ENCODE measurements at places on chromosomes 7 and 10.

- DNase-seq: no peak
Measured at GRCh38 chr10:98248018-98248417, 20.0 kb downstream of the LOXL4 start.

DNA sequence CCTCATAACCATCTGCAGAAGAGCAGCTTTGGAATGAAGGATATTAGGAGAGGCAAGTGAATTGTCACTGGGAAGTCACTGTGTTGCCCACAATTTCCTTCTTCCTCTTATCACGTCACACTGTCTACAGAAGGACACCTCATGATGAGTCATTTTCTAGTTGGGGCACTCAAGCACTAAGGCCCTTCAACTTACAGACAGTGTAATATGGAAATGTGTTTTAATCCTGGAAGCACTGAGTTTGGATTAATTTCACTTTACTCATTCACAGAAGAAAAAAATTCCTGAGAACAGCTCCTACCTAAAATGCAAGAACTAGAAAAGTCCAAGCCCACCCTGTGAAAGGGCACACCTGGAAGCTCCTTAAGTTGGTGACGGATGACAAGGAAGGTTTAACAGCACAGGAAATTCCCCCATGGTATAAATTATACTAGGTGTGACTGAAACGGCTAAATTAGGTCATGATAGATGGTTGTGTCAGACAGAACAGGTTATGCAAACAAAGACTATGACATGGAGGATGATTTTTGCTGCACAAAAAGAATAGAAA lies 56.6 kb downstream of the PARD3 start:
- DNase-seq: no peak

DNA sequence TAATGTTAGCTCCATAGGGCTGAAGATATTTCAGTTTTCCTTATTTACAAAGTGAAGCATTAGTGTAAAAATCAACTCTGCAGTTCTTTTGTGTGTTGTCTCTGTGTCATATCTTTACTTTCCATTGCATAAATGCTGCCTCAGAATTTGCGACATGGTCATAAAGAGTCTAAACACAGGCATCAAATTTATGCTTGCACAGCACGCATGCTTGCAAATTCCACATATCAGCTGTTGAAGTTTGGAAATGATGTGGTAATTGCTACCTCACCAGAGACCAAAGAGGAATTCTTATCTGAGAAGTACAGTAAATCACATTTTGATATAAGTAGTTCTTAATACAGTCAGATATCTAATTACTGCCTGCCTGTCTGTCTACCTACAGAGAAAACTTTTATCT lies 348.2 kb upstream of the GRM3 start:
- no peak for DNase-seq

DNA sequence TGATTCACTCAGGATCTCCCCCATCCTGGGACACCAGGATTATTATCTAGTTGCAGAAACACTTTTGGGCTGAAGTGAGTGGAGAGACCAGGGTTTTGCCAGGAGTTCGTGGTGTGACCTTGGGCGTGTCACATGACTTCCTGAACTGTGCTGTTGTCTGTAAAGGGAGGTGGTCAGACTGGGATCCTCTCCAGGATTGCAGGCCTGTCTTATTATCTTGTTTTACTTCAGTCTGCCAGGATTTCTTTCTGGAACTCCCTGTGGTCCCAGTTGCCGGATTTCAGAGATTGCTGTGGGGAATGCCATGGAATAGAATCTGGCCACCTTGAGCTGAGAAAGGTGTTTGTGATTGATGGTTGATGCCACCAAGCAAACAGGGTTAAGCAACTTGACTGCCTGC lies 35.8 kb downstream of the CRCP start:
- no peak for DNase-seq

GRCh38 chr10:112526139-112526538 lies 79.1 kb downstream of the VTI1A start:
- DNase-seq: peak; percentile 6

GRCh38 chr7:43114458-43114780 lies 2.0 kb downstream of the HECW1 start:
- no peak for DNase-seq

- DNase-seq: no peak
Measured at GRCh38 chr7:39540320-39540719, 25.9 kb upstream of the YAE1 start.

DNA sequence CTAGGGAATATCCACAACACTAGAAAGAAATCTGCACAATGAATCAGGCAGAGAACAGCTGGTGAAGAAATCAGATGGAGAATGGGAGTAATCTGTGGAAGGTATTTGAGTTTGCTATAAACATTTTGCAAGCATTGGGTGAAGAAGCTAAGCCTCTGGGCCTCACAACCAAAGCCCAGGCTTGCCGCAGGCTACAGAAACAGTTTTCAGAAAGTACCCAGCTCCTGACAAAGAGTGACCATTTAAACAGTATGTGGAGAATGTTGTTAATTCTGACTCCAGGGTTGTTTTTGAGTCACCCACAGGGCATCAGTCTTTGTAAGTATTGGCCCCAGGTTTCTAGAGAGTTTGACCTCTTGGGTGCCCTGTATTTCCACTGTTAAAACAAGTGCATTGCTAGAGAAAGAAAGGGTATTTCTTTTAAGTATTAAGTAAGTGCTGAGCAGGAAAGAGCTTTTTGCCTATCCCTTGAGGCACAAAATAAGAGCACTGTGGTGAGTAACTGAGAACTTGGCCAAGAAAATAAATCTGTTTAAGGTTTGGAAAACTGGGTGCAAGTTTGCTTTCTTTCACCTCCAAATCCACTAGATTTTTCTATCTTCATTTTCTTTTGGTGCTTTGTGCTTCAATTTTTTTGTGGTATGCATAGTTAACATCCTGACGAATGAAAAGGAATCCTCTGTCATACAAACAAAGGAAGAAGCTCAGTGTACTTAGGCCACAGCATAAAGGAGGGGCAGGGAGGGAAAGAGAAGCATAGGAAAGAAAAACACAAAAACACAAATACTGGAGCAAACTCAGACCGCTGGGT lies 691.8 kb downstream of the SUGCT start:
- no peak for DNase-seq

GRCh38 chr10:126561921-126562680 lies 108.4 kb downstream of the C10orf90 start:
- DNase-seq: no peak

DNA sequence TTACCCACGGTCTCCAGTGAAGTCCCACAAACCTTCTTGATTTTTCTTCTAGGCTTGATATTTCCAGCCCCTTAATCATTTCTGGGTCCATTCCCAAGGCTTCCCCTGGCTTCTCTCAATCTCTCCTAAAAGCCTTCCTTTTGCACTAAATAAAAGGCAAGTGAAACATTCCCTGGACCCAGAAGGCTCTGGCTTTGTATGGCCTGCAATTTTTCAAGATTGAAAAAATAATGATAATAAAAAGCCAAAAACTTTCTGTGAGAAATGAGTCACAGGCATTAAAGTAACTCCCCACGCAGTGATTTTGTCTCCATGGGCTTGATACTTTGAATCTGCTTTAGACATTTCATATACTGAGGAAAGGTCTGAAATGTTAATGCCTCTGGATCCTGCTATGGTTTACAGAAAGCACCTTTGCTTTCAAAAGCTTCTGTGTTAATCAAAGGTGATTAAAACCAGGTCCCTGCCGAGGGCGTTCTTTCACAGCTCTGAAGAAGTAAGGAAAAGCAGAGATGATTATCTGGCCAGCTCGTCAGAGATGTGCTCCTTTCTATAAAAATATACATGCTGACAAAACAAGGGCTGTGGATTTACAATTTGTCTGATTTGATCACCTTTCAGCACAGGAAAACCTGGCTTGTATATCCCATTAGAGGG lies 118.9 kb upstream of the TMEM72 start:
- DNase-seq: no peak

- DNase-seq: no peak
Measured at GRCh38 chr7:1227814-1228544, 4.7 kb upstream of the UNCX start.

DNA sequence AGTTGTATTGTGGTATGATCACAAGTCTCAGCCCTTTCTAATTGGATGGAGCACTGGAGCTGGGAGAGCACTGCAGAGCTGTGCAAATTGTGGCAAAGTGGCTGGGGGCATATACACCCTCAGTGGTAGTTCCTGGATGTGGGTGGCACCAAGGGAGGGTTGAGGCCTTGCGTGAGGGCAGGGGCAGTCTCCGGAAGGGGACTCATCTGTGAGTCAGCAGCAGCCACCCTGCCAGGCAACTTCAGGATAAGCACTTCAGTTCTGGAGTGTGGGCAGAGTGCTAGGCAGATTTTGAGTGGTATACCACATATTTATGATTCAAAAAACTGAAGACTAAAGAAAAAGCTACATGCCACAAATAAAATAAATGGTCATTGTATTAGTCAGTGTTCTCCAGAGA lies 210.5 kb downstream of the ETV1 start:
- DNase-seq: no peak

GRCh38 chr7:48154792-48155413 lies 16.4 kb upstream of the ABCA13 start:
- DNase-seq: peak; percentile 42

- no peak for DNase-seq
Measured at GRCh38 chr7:56083150-56083785, 9.5 kb downstream of the PHKG1 start.

- no peak for DNase-seq
Measured at GRCh38 chr10:96369890-96370583, 11.2 kb upstream of the OPALIN start.

GRCh38 chr10:123429706-123430221 lies 236.4 kb upstream of the GPR26 start:
- no peak for DNase-seq

DNA sequence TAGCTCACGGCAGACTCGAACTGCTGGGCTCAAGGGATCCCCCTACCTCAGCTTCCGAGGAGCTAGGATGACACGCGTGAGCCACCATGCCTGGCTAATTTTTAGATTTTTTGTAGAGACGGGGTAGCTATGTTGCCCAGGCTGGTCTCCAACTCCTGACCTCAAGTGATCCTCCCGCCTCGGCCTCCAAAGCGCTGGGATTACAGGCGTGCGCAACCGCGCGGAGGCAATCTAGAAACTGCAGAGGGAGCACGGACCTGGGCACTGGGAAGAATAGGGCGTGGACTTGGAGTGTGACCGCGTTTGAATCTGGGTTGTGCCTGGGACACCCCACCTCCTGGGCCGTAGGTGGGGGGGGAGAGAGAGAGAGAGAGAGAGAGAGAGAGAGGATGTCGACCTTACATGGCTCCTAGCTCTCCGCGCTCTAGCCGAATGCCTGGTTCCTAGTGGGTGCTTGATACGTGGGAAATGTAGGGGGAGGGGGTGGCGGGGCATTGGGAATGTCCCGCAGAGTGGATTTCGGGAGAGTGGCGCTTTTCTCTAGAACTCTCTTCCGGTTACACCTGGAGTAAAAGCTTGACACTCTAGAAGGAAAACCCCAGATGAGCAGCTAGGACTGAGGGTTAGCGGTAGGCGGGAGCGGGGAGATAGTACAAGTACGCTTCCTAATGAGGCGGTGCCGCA lies 1.2 kb upstream of the MAP3K8 start:
- DNase-seq: no peak

DNA sequence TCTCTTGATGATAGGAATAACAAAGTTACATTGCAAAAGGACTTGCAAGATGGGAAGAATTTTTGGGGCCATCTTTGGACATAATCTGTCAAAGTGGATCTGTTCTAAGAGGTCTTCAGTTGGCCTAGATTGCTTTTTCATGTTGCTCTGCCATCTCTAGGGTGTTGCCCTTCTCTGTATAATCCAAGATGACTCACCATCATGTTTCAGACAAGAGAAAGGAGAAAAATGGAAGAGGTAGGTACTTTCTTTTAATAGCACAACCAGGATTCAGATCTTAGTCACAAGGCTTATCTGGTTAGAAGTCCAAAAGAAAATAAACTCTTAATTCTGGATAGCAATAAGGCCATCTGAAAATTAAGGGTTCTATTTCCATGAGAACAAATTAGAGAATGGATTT lies 38.7 kb upstream of the FOXP2 start:
- DNase-seq: no peak

GRCh38 chr7:50687096-50687495 lies 95.6 kb downstream of the GRB10 start:
- DNase-seq: no peak

- DNase-seq: no peak
Measured at GRCh38 chr7:141704741-141705140, 2.8 kb upstream of the DENND11 start.

DNA sequence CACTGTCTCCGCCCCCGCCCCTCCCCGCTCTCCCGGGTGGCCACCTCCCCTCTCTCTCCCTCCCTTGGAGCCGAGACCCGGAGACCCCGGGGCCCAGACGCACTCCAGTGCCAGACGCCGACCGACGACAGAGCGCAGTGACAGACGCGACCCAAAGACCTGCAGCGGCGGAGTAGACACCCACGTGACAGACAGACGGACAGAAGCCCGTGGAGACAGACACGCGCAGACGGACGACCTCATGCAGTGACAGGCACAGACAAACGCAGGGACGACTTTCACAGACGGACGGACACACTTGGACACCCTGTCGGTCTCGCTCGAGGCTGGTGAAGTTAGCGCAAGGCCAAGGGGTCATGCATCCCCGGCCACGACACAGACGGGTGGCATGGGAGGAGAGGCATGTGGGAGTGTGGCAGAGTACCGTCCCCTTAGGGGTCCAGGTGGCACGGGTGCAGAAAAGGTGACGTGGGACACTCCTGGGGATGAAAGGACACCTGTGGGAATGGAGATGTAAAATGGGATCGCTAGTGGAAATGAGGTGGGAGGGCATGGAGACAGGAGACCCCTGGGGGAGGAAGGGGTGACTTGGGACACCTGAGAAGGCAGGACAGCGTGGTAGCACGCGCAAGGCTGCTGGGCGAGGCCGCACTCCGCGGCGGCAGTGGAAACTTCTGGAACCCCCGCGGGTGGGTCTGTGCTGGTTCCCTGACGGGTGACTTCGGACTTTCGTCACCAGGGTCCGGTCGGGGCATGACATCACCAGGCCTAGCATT lies 456 bp upstream of the ACHE start:
- peak; percentile 19 for DNase-seq

GRCh38 chr7:71615017-71615416 lies 483.1 kb downstream of the GALNT17 start:
- DNase-seq: no peak

GRCh38 chr7:34236057-34236456 lies 330.7 kb downstream of the BMPER start:
- no peak for DNase-seq

DNA sequence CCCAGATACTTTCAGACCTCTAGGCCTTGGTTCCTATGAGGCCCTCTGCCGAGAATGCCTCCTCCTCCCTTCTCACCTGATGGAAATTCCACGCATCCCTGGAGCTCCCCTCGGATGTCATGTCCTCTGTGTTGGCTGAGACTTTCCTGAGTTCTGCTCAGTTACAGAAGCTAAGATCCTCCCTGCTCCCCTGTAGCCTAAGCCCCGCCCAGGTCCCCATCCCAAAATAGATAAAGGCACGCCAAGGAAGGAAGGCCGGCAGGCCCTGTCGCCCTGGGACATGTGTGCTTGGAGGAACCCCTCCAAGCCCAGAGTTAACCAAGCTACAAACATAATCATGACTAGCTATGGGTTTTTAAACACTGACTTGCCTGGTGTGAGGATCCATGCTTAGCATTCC lies 123.5 kb downstream of the SORBS1 start:
- DNase-seq: no peak

DNA sequence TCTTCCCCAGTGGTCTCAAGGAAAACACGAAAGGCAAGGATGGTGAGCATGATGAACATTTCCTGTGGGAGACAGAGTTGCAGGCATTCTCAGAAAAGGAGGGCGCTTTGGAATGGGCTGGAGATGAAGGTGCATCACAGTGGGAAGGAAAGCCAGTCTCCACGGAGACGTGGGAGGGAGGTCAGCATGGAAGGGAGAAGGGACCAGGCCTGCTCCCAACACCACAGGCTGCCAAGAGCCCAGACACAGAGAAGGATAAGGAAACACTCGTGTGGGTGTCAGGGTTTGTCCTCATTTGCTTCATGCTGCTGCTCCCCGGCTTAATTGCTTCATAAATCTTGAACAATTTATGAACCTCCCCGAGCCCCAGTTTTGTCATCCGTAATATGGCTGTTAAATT lies 231.5 kb upstream of the ZNF32 start:
- no peak for DNase-seq

Measured in CD4-positive, alpha-beta T cell treated with Interleukin-15 for 4 hours (primary cell).